ENCODE measurements at places on chromosomes 6 and 20.

- DNase-seq: no peak
Observed at GRCh38 chr20:58071991-58072390, 156.5 kb downstream of the ANKRD60 start.

GRCh38 chr6:111753573-111753972, 119.7 kb downstream of the FYN start:
- no peak for DNase-seq

DNA sequence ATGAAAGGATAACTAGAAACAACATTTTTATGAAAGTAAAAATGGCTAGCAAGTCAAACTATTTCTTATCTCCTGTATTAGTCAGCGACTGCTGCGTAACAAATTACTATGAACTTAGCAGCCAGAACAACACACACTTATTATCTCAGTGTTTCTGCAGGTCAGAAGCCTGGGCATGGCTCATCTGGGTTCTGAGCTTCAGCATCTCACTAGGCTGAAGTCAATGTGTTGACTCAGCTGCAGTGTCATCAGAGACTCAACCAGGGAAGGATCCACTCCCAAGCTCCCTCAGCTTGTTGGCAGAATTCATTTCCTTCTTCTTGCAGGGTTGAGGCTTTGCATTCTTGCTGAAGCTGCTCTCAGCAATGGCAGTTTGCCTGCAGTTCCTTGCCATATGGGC, 33.2 kb upstream of the IGF2R start:
- peak; percentile 47 for DNase-seq

DNA sequence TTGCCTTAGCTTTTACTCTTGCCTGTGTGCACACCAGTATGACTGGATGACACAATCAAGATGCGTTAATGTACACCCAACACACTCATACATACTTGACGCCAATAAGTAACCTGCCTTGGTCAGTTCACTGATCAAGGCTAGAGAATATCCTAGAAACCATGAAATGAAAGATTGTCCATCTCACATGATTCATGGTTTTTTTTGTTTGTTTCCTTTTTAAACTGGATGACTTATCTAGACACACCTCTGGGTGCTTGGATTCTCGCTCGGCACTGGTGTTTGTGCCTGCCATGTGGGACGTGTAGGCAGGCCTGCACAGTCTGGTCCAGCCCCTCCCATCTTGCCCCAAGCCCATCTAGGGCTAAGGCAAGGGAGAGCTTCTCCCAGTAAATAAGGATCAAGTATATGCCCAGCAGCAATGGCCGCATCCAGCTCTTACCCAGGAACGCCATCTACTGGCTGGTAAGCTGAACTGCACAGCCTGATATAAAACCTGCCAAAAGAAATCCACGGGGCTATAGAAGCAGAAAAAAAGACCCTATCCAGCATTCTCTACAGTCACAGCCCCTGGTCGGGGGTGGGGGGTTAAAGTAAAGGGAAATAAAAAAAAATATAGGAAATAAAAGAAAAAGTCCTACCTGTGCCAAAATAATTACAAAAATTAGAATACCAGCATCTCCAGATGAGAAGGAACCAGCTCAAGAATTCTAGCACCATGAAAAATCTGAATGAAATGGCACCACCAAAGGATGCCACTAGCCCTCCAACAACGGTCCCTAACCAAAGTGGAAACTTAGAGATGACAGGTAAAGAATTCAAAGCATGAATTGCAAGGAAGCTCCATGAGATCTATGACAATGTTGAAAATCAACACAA, 73.3 kb downstream of the OTOR start:
- peak; percentile 99 for DNase-seq

GRCh38 chr6:89022798-89023197, 57.8 kb upstream of the PNRC1 start:
- DNase-seq: peak; percentile 44

GRCh38 chr20:49186535-49187329, 1.4 kb downstream of the STAU1 start:
- peak; percentile 56 for DNase-seq

DNA sequence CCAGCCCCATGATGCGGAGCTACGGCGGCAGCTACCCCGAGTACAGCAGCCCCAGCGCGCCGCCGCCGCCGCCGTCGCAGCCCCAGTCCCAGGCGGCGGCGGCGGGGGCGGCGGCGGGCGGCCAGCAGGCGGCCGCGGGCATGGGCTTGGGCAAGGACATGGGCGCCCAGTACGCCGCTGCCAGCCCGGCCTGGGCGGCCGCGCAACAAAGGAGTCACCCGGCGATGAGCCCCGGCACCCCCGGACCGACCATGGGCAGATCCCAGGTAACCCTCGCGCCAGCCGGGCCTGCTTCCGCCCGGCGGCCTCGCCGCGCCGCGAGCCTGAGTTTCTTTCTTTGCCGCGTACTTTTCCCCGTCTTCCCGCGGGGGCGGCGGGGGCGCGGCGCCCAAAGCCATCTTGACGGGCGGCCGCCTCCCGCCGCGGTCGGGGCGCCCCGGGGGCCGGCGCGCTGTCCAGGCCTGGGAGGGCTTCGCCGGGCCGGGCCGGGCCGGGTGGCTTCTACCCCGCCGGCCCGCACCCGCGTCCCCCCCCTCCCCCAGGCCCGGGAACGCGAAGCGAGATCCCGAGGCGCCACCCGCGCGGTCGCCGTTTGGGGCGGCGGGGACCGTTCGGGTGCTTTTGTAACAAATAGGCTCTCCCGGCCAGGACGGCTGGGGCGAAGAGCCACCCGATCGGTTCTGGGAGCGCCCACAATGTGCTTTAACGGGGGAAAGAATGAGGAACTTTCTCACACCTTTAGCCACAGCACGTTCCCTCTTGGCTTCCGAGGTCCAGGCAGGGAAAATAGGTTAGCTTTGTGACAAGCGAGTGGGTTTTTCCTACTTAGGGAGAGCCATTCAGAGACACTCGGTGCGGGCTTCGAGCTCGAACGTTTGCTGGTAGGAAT, 2.3 kb downstream of the ARID1B start:
- peak; percentile 47 for DNase-seq

DNA sequence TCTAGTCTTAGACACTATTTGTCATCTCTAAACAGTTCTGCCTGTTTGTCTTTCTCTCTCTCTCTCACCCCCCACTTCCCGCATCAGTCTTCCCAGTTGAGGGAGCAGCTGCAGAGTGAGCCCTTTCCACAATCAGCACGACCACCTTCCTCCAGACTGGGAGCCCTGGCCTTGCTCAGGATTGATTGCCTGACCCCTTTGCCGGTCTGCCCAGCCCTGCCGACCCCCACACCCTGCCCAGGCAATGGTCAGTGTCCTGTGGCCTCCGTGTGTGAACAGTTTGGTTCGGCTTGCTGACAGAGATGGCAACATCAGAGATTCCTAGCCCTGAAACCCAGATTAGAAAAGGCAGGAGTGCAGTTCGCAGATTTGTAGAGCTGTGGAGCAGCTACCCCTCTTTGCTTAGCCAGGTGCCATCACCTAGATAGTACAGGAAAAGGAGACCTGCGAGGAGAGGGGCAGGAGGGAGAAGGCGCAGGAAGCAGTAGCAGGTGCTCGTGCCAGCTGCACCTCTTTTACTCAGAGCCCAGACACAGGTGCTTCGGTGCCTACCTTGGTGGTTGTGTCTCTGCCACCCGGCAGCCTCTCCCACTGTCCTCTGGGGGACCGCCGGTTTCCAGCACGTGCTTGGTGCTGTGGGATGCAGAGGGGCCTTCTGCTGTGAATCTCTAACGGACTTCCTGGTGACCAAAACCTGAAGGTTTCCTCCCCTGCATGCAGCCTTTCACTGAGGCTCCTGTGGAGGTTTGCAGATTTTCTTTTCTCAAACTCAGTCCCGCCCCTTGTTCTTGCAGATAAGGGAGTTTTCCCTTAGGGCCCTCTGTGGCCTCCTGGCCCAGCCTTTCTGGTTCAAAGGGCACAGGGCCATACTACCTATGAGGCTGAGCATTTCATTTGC, 92.4 kb downstream of the SCML4 start:
- DNase-seq: no peak

Data from kidney tubule cell (primary cell).